CD4-positive, alpha-beta T cell (primary cell): ENCODE measurements at places on chromosomes 2 and 18. TPM values are rescaled to one million over a fixed set of nuclear protein-coding genes. Genes with fewer than 3 reads are reported as not detected.
A peak's percentile ranks its signal among the peaks of the same experiment; 100 is the strongest.

GRCh38 chr2:240925568-240926515 lies 19.7 kb downstream of the CROCC2 start:
- H3K4me3 ChIP-seq: no peak overlapping the region
- no peaks in the 10 kb centered on the region for H3K36me3 ChIP-seq
- H3K27me3 ChIP-seq: no peaks in the 10 kb centered on the region

- no peak overlapping the region for H3K4me3 ChIP-seq
- no peak for DNase-seq
- H3K27ac ChIP-seq: no peak overlapping the region
- no peaks in the 10 kb centered on the region for H3K4me1 ChIP-seq
- H3K36me3 ChIP-seq: no peaks in the 10 kb centered on the region
These were observed 59.9 kb upstream of the STPG4 start for GRCh38 chr2:47214990-47215389.

- H3K4me1 ChIP-seq: peaks cover 37% of the 10 kb centered on the region
- H3K27me3 ChIP-seq: no peaks in the 10 kb centered on the region
- DNase-seq: peak; percentile 31
- peak overlapping the region; percentile 24 for H3K27ac ChIP-seq
These were observed 24.0 kb downstream of the WIPF1 start for GRCh38 chr2:174573621-174574081.

GRCh38 chr18:48952287-48953103 lies 1.7 kb upstream of the SMAD7 start:
- no peaks in the 10 kb centered on the region for H3K27me3 ChIP-seq
- peak; percentile 78 for DNase-seq
- H3K4me1 ChIP-seq: peaks cover 55% of the 10 kb centered on the region
- no peaks in the 10 kb centered on the region for H3K36me3 ChIP-seq
- peak overlapping the region; percentile 88 for H3K27ac ChIP-seq

DNA sequence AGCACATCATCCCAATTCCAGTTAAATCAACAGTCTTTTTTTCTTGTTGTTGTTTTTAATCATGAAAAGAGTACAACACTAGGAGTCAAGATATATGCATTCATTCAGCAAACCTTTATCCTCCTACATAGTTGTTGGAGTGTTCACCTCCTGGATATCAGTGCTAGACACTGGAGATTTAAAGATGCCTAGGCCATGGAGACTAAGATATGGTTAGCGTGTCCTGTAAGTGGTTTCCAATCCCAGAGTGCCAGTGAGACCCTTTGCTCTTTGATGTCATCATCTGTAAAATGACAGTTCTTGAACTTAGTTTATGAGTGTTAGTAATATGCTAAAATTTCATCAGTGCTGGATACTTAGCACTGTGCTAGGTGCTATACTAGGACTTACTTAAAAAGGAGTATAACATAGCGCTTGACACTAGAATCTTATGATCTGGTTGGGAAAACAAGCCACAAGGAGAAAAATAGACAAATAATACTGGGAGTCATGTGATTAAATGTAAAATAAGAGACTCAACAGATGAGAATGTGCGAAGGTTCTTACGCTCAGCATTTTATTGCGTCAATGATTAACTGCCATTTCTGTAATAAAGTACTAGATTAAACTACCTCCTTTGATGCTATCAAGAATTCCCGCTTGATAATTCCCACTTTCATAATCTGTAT lies 31.5 kb downstream of the BABAM2 start:
- no peaks in the 10 kb centered on the region for H3K27me3 ChIP-seq
- no peak overlapping the region for H3K4me3 ChIP-seq
- no peaks in the 10 kb centered on the region for H3K36me3 ChIP-seq
- no peaks in the 10 kb centered on the region for H3K4me1 ChIP-seq

DNA sequence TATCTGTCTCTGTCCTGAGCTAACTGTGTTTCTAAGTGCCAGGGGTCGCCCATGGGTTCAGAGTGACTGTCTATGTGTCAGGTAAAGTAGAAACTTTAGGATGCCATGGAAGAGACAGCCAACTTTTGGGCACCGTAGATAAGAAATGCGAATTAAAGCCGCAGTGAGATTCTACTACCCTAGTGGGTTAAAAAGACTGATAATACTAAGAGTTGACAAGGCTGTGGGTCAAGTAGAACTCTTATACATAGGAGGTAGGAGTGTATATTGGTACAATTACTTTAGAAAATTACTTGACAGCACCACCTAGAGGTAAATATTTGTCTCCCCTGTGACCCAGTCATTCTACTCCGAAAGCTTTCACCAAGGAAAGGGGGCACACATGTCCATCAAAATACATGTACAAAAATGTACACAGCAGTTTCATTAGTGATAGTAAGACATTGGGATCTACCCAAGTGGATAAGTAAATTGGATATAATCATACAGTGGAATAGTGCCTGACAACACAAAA lies 371.3 kb downstream of the SLC4A3 start:
- no peak overlapping the region for H3K4me3 ChIP-seq
- no peaks in the 10 kb centered on the region for H3K4me1 ChIP-seq
- DNase-seq: no peak
- H3K36me3 ChIP-seq: no peaks in the 10 kb centered on the region
- peaks cover 2% of the 10 kb centered on the region for H3K27me3 ChIP-seq
- no peak overlapping the region for H3K27ac ChIP-seq

DNA sequence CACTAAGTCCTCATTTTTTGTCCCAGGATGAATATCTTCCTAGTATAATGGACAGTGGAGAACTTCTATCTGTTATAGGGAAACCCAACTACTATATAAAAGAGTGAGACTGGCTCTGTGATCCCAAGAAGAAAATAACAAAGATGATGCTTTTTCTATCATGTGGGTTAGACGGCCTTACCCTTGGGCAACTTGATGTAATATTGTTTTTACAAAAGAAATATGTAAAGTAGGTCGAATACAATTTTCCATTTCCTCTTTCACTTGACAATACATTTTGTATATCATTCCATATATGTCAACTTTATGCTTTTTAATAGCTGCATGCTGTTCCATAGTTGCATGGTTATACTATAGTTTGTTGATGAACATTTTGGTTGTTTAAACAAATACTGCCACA lies 87.5 kb upstream of the SESTD1 start:
- H3K27ac ChIP-seq: no peak overlapping the region
- no peaks in the 10 kb centered on the region for H3K36me3 ChIP-seq
- no peaks in the 10 kb centered on the region for H3K27me3 ChIP-seq

- no peaks in the 10 kb centered on the region for H3K36me3 ChIP-seq
- DNase-seq: no peak
- no peak overlapping the region for H3K27ac ChIP-seq
- H3K4me1 ChIP-seq: no peaks in the 10 kb centered on the region
- H3K4me3 ChIP-seq: no peak overlapping the region
- H3K27me3 ChIP-seq: peaks cover 12% of the 10 kb centered on the region
These were observed 131.5 kb downstream of the CCDC74A start for GRCh38 chr2:131659168-131659572.

- DNase-seq: no peak
- H3K4me1 ChIP-seq: no peaks in the 10 kb centered on the region
- no peak overlapping the region for H3K27ac ChIP-seq
These were observed 73.8 kb downstream of the KCNG2 start for GRCh38 chr18:79871481-79872091.

DNA sequence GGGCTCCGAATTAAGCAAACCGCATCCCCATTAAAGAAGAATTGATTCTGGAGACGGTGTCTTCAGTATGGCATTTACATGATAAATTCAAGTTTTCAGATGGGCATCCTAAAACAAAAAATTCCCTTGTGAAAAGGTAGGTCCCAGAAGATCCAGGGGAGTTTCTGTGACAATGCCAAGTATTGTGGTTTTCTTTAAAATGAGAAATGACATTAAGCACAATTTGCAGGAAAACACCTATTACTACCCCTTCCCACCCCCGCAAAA lies 689 bp upstream of the YWHAQ start:
- no peak for DNase-seq
- H3K27me3 ChIP-seq: no peaks in the 10 kb centered on the region
- peak overlapping the region; percentile 93 for H3K4me3 ChIP-seq
- H3K4me1 ChIP-seq: peaks cover 39% of the 10 kb centered on the region
- peaks cover 8% of the 10 kb centered on the region for H3K36me3 ChIP-seq

DNA sequence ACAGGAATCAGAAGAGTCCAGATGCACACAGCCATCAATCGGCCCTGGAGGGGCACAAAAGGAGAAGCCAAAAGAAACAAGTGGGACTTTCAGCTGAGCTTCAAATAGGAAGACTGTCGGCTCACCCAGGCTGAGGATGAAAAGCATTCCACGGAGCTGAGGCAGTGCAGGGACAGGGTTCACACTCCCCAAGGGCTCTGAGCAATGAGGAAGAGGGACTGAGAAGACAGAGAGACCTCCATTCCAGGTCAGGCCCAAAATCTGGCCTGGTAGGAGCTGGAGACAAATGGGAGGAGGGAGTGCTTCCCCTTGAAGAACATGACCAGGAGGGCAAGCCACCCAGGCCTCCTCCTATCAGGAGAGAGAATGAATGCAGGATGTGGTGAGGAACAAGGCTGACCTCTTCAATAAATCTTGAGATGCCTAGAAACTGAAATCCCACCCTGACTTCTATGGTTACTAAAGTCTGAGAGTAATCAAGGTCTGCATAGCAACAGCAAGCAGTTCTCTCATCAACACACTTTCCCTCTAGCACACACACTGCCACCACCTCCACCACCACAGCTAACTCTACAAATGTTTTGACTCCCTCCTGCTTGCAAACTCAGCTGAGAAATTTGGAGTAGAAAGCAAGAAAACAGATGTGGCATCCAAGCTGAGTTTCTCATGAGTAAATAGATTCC lies 434.4 kb downstream of the TNS1 start:
- no peak for DNase-seq
- H3K27me3 ChIP-seq: no peaks in the 10 kb centered on the region
- H3K4me3 ChIP-seq: no peak overlapping the region
- no peaks in the 10 kb centered on the region for H3K4me1 ChIP-seq

DNA sequence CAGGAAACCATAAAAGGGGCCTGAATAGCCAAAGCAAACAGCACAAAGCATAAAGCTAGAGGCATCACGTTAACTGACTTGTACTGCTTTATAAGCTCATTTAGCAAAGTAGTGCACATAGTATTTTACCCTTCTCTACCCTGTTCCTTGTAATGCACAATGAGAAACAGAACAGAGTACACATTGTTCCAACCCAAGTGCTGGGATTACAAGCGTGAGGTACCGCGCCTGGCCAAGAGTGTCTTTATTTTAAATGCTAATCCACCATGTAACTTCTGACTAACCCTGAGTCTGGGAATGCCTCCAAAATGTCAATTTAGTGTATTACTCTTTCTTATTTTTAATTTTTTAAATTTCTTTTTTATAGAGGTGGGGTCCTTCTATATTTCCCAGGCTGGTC lies 46.4 kb upstream of the STON1 start:
- no peak for DNase-seq
- peaks cover 86% of the 10 kb centered on the region for H3K36me3 ChIP-seq
- no peak overlapping the region for H3K4me3 ChIP-seq
- no peaks in the 10 kb centered on the region for H3K4me1 ChIP-seq

DNA sequence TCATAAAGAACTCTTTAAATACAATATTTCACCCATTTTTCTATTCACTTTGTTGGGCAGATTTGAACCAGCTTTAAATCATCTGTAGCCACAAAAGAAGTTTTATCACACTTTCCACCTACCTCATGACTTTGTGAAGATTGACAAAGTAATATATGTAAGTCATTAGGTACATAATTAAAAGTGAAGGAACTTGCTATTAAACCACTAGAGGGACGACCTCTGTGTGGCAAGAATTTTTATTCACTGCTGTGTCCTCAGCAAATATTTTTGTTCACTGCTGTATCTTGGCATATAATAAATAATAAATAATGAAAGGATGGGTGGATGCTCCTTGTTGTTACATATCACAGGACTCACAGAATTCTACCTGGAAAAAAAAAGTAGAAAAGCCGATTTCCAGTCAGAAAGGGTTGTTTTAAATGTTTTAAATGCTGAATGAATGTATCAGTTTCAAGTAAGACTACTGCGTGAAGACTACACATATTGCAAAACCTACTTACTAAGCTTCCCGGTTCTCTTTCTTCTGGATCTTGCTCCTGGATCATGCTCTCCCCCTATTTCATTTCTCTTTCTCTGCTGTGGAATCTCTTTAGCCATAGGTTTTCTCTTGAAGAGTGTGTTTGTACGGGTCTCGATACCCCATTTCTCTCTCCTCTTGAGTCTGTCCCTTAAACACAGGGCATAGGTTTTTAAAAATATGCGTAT lies 44.8 kb downstream of the KCMF1 start:
- no peak for DNase-seq
- no peak overlapping the region for H3K27ac ChIP-seq
- H3K4me3 ChIP-seq: no peak overlapping the region
- peaks cover 15% of the 10 kb centered on the region for H3K4me1 ChIP-seq
- no peaks in the 10 kb centered on the region for H3K36me3 ChIP-seq

GRCh38 chr2:48415836-48416515 lies 114.0 kb upstream of the STON1 start:
- no peaks in the 10 kb centered on the region for H3K36me3 ChIP-seq
- no peak overlapping the region for H3K4me3 ChIP-seq

DNA sequence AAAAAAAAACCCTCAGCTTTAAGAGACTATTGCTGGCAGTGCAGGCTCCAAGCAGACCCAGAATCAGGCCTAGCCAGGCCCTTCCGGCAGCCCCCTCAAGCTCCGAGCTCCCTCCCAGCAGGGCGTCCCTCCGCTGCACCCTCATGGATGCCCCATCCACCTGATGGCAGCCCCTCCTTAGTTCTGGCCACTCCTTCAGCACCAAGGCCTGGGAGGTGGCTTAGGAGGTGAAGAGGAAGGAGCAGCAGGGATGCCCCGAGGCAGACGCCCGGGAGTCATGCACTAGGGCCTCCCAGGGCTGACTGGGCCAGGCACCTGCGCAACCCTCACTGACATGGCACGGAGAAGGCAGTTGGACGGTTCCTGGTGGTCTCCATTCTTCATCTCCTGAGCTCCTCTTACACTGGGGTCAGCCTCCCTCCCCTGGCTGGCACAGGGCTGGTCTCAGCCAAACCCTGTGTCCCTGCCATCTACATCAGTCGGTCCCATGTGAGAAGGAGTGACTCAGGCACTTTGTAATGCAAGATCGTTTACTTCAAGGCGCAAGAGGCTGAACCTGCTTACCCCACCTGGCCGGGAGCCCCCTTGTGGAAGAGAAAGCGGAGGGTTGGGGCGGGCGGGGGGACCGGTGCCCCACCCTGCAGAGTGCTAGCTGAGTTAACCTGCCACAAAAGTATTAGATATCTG lies 53.5 kb upstream of the ID2 start:
- no peak overlapping the region for H3K27ac ChIP-seq
- peaks cover 6% of the 10 kb centered on the region for H3K4me1 ChIP-seq
- H3K4me3 ChIP-seq: no peak overlapping the region
- no peaks in the 10 kb centered on the region for H3K36me3 ChIP-seq
- no peak for DNase-seq

The IL1R1 gene
- 0.49 TPM for total RNA-seq

The PECR gene
- total RNA-seq: 10.3 TPM

The ASB1 gene
- total RNA-seq: 19.6 TPM

The CCL20 gene
- 2.2 TPM for total RNA-seq

The SPDYA gene
- total RNA-seq: 12.8 TPM

The ALPP gene
- total RNA-seq: not detected

The TUBB6 gene
- 0.88 TPM for total RNA-seq

The CCDC85A gene
- not detected for total RNA-seq

The SERPINB10 gene
- total RNA-seq: not detected
